Activated naive CD4-positive, alpha-beta T cell treated with anti-CD3 and anti-CD28 coated beads, Interleukin-2, amount 10 ng/mL, durations not matched to agents 7 days and 5 days (primary cell): ENCODE measurements at places on chromosomes 7 and 10.
A peak's percentile ranks its signal among the peaks of the same experiment; 100 is the strongest.

DNA sequence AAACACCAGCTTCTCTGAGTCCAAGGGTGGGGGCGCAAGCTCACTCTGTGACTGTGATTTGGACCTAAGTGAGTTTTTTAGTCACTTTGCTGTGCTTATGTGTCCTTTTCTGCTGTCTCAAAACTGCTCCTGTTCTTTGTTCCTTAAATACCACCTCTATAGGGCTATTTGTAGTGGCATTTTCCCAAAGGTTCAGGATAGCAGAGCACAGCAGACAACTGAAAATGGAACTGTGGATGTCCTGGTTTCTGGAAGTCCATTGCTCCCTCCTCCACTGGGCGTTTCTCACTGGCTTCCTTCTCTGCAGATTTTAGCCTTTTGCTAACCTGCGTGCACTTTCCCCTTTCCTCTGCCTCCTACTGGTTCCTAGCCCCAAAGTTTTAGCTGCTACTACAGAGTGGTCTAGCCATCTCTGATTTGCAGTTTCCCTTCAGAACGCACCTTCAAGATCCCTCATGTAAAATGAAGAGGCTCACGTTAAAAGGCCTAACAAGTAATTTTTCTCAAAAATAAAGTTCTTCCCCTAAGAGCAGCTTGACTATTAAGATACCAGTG is 25.6 kb downstream of the BLVRA start:
- no peak for DNase-seq

DNA sequence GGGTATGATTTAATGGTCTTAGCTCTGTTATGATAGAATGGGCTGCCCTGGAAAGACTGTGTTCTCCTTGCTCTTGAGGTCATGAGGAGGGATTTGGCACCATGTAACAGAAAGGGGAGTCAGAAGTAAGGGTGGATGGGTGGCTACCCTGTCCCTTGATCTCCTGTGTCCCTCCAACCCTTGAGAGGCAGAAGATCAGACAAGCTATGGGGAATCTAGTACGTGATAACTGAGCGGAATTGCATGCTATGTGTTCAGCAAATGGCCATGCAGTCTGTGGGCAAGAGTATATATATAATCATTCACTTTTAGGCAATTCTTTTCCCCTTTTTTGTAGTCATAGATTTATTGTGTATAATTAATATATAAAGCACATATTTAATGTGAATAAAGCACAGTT is 174.9 kb downstream of the SEC23IP start:
- no peak for DNase-seq

GRCh38 chr7:78203042-78203720 is 404.6 kb downstream of the PHTF2 start:
- no peak for DNase-seq

GRCh38 chr7:99379043-99379577 is 4.6 kb downstream of the ARPC1B start:
- DNase-seq: peak; percentile 56

DNA sequence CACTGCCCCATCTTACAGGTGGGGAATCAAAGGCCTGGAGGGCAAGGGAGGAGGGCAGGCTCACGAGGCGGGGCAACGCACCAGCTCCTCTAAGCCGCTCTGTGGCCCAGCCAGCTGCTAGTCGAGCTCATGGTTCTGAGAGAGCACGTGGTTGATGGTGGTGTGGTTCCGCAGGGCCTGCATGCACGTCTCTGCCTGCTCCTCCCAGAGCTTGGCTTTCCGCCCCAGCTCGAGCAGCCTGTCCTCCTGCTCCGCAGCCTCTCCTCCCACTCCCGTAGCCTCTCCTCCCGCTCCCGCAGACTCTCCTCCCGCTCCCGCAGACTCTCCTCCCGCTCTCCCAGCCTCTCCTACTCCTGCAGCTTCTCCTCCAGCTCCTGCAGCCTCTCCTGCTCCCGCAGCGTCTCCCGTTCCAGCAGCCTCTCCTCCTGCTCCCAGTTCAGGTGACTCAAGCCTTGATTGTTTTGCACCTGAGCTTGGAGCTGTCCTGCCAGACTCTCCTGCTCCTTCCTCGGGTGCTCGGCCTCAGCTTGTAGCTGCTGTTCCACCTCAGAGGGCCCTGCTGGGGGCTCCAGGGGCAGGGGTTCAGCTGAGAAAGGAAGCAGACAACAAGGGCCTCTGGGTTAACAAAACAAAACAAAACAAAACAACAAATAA is 19.1 kb upstream of the MTPAP start:
- no peak for DNase-seq

DNA sequence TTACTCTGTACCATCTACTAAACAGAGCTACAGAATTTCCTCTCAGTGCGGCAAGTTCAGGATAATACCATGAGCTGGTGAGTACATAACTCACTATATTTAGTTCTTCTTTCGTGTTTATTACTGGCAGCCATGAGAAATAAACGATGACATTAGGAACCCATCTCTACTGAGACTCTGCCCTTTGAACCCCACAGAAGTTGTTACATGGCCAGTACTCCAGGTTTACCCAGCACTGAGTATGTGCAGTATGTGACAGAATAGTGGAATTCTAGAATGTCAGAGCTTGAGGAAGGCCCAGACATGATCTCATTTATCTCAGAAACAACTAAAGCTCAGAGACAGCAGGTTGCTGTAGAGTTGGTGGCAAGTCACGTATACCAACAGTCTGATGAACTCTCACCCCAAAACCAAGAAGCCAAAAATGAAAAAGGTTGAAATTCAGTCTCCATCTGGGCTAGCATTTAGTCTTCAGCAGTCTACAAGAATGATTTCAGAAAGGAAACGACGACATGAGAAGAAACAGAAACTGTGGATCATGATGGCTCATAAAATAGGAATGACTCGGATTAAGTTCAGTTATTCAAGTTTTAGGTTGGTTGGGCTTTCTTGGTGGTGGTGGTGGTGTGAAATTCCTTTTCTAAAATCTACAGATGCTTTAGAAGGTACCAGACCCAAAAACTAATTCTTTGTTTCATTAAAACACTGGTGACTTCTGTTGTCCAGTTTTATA is 78.5 kb downstream of the SORBS1 start:
- DNase-seq: no peak

GRCh38 chr7:3078514-3078913 is 34.8 kb upstream of the CARD11 start:
- DNase-seq: no peak

DNA sequence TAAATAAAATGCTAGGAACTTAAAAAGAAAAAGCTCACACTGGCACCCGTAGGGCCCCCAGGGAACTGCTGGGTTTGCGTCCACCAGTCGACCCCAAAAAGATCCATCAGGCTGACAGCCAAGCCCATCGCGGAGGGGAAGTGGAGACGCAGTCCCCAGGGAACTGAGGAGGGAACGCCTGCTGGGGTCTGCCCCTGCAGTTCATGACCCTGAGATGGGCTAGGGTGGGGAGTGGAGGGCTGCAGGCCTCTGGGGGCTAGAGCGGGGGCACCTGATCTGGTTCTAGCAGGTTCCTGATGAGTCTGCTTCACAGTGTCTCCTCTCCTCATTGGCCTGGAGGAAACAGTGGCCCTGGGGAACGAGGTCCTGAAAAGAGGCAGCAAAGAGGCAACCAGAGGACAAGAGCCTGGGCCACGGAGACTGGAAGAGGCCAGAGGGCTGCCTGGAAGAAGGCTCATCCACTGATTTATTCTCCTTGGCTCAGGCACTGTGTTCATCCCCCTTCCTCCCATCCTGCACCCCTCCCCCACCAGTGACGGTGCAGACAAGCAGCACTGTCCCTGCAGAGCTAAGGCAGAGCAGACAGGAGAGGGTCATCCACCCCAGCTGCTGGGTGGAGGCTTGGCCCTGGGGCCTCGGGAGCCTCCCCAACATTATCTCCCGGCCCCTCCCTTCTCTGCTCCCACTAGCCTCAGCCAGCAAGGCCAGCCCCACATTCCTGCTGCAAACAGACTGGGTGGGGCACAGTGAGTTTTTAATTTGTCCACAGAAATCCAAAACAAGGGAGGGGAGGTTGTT is 24.7 kb upstream of the HSPA12A start:
- DNase-seq: no peak

DNA sequence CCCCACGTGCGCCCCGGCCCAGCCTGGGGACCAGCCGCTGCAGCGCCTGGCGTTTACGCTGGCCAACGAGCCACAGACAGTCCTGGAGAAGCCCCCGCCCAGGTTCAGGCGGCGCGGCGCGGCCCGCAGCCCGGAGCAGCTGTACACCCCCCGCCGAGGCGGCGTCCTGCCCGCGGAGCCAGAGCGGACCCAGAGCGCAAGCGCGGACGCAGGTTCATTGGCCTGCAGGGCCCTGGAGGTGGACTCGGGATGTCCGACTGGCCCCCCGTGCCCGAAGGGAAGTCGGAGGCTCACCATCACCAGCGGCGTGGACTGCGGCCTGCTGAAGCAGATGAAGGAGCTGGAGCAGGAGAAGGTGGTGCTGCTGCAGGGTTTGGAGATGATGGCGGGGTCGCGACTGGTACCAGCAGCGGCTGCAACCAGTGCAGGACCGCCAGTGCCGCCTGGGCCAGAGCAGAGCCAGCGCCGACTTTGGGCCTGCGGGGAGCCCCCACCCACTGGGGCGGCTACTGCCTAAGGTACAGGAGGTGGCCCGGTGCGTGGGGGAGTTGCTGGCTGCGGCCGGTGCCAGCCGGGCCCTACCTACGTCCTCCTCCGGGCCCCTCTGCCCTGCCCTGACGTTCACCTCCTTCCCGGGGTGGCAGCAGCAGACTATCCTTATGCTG is 72.0 kb upstream of the KCTD7 start:
- DNase-seq: no peak
